LoVo (cell line): ENCODE measurements at places on chromosomes 6 and 20.
A peak's percentile ranks its signal among the peaks of the same experiment; 100 is the strongest.

GRCh38 chr6:114304304-114304887 lies 38.4 kb downstream of the HS3ST5 start:
- DNase-seq = peak; percentile 39

GRCh38 chr6:96162711-96163120 lies 146.9 kb downstream of the FUT9 start:
- DNase-seq = no peak

GRCh38 chr20:59566631-59567524 lies 37.5 kb upstream of the PHACTR3 start:
- DNase-seq = no peak

DNA sequence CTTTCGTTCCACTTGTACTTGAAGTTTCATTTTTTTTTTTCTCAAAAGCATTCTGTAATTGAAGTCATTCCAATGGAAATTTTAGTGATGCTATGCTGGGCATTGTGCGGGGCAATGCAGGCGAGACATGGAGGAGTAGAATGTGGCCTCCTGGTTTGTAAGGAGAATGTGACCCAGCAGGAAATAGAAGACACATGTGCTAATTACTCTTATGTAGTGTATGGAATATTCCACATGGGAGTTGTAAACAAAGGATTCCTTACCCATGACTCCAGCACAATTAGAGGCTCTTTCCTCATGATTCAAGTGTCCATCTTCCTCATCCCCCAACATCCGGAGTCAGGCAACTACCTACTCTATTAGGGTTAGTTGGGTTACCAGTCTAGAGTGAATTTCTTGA lies 14.9 kb upstream of the RFPL4B start:
- no peak for DNase-seq

GRCh38 chr20:10509376-10509775 lies 74.3 kb downstream of the SLX4IP start:
- DNase-seq = no peak

DNA sequence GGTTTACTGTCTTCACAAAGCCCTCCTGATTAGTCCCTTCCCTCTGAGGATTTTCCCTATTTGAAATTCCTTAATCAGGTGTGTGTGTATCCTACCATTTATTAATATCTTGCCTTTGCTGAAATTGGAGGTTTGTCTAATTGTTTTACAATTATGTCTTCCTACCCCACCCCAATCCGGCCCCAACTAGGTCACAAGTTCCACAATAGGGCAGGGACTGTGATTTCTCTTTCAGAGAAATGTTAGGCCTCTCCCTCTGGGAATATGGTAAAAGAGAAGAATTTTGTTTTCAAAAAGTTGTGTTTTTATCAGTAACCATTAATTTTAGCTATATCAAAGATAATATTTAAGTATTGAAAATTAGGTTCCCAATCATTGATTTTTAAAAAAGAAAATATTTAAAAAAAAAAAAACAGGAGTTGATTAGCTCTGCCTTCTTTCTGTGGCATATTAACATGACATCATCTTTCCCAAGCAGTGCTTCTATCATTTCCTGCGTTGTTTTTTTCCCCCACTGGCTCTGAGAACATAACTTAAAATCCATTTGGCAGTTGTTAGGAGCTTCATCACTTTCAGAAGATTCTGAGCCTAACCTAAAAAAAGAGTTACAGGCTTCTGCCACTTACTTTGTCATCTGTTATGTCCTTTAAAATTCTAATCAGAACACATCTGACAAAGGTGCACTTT lies 36.1 kb downstream of the BLOC1S5 start:
- no peak for DNase-seq

GRCh38 chr6:47839645-47840044 lies 57.8 kb downstream of the OPN5 start:
- DNase-seq = no peak

- DNase-seq = peak; percentile 38
These were observed 8.2 kb downstream of the TRAF3IP2 start for GRCh38 chr6:111597291-111598086.

- DNase-seq = no peak
These were observed 8.3 kb upstream of the RIPOR3 start for GRCh38 chr20:50699688-50700087.
